ENCODE measurements at places on chromosomes 16 and 17.

GRCh38 chr16:30488764-30489605 is 16.4 kb downstream of the ITGAL start:
- DNase-seq, result no peak

- no peak for DNase-seq
Measured at GRCh38 chr17:76481071-76481655, 13.8 kb downstream of the AANAT start.

GRCh38 chr16:65118871-65119270 is 3.0 kb downstream of the CDH11 start:
- no peak for DNase-seq

DNA sequence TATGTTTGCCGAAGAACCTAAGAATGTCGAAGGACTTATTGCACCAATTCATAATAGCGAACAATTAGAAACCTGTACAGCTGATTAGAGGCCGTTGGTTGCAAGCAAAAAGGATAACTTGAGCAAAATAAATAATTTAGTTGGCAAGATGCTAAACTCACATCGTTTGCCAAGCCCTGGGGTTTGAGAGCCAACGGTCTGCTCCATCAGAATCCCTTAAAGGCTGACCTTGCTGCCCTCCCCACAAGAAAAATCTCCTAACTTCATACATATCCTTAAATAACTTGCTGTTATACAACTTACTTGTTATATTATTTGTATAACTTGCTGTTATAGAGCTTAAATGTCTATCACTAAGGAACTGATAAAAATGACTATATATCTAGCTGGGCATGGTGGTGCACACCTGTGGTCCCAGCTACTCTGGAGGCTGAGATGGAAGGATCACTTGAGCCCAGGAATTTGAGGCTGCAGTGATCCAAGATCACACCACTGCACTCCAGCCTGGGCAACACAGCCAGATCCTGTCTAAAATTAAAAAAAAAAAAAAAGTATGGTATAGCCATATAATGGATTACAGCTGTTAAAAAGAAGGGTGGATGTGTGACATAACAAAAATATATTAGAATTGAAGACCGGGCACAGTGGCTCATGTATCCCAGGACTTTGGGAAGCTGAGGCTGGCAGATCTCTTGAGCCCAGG is 1.9 kb upstream of the TRIM37 start:
- DNase-seq, result no peak

GRCh38 chr17:56912105-56912999 is 1.5 kb downstream of the TRIM25 start:
- DNase-seq, result no peak

DNA sequence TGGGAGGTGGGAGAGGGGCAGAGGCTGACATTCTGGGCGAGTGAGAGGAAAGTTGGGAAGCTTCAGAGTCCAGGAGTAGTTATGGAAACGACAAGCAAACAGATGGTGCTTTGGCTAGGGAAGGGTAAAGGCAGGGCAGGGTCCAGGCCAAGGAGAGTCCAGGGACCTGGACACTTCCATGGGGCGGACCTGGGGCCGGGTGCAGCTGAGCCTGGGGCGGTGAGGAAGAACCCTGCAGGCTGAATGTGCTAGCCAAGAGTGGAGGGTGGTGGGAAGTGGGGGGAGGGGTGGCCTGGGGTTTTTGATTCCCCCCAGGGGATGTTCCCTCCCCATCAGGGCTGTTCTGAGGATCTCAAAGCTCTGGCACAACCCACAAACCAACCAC is 2.6 kb downstream of the PPP1R9B start:
- DNase-seq, result no peak

DNA sequence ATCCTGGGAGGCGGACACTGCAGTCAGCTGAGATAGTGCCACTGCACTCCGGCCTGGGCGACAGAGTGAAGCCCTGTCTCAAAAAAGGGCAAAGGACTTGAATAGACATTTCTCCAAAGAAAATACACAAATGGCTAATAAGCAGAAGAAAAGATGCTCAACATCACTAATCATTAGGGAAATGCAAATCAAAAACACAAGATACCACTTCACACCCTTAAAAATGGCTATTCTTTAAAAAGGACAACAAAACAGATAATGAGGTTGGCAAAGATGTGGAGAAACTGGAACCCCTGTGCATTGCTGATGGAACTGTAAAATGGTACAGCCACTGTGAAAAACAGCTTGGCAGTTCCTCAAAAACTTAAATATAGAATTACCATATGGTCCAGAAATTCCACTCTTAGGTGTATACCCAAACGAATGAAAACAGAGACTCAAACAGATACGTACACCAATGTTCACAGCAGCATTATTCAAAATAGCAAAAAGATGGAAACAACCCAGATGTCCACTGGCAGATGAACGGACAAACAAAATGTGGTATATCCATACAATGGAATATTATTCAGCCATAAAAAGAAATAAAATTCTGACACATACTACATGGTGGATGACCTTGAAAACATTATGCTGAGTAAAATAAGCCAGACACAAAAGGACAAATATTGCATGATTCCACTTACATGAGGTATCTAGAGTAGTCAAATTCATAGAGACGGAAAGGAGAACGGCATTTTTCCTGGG is 35.5 kb downstream of the BRIP1 start:
- no peak for DNase-seq

- DNase-seq, result no peak
Measured at GRCh38 chr17:17525311-17525710, 29.1 kb upstream of the RASD1 start.

- no peak for DNase-seq
Measured at GRCh38 chr17:28142305-28142704, 99.8 kb downstream of the NLK start.

DNA sequence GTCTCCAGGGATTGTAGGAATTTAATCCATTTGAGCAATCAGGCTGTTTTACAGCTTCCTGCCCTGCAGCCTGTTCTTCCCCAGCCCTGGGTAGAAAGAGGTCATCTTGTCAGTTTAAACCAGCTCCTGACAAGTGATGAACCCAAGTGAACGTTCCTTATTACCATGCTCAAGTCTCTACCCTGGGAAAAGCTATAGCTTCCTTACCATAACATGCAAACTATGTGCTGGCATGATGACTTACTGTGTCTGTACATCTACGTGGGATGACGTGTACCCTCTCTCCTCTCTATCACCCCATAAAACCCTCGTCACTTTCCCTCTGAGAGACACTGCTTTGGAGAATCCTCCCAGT is 452.2 kb downstream of the XYLT1 start:
- no peak for DNase-seq

DNA sequence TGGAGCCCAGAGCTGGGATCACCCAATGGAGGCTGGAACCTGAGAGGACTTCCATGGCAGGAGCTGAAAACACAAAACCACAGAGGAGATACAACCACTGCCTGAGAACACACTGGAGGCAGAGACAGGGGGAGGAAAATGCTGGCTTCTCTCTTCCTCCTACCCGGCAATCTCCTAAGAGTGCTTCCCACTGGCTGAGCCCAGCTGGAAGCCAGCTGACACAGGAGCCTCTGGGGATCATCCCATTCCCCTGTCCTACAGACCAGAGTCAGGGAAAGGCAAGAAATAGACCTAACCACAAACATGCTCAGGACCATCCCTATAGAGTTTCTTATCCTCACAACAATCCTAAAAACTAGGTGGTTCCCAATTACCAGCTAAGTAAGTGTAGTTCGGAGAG is 112.4 kb upstream of the CDH5 start:
- DNase-seq, result no peak

DNA sequence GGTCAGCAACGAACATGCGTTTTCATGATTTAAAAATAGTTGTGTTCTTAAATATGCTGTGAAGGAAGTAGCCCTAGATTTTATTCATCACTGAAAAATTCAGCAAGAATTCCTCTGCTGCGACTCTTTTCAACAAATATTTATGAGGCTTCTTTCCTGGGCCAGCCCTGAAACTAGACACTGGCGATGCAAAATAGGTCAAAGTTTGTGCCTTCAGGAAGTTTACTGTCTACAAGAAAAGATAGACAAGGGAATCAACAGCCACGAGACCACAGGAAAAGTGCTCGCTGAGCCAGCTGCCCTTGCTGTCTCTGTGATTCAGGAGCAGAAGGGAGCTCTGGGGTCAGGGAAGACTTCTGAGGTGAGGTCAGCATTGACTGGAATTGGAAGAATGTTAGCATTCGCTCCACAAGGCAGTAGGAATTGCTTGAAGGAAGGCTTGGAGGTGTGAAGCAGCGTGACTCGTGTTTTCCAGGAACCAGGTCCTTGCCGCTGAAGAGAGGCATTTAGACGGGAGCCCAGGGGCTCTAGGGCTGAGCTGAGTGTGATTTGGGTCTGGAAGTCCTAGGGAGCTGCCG is 1.9 kb upstream of the RPL26 start:
- DNase-seq, result no peak

GRCh38 chr16:55271945-55272513 is 52.0 kb upstream of the IRX6 start:
- no peak for DNase-seq

GRCh38 chr16:2275476-2276367 is 7.8 kb upstream of the RNPS1 start:
- DNase-seq, result no peak

GRCh38 chr16:87789437-87790291 is 23.9 kb upstream of the KLHDC4 start:
- no peak for DNase-seq

DNA sequence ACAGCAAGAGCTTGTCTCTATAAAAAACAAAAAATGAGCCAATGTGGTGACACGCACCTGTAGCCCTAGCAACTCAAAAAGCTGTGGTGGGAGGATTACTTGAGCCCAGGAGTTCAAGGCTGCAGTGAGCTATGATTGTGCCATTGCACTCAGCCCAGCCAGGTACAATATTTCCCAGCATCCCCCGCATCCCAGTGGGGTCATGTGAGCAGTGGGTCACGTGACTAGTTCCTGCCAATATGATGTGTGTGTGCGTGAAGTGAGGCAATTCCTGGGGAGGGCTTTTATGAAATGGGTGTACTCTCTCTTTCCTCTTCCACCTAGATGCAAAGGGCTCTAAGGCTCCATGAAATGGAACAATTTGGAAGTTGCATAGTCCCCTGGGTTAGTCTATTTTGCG is 81.3 kb downstream of the GSG1L start:
- DNase-seq, result no peak

DNA sequence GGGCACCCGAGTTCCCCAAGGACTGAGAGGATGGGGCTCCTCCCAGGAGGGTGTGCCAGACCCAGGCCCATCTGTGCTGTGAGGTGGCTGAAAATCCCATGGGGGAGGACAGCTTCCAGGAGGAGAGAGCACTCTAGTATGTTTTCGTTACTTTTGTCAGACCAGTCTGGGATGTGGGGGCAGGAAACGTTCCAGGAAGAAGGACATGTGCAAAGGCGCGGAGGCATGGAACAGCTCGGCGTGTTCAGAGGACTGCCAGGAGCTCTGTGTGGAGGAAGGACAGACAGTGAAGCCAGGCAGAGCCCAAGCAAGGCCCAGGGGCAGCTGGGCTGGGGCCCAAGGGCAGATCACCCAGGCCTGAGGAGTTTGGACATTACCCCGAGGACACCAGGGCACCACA is 7.0 kb downstream of the CA4 start:
- no peak for DNase-seq

DNA sequence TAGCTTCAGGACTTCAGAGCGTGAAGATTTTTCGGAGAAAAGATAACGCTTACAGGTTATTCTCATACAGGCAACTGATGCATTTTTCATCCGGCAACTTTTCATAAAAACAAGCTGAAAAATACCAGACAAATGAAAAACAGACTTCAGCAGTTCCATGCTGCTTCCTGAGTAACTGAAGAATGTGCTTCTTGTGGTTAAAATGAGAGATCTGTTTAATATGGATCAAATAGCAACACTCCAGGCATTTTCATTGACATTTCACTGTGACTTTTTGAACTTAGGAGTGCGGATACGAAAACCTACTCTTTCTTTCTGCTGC is 705 bp upstream of the PITPNC1 start:
- DNase-seq, result no peak

GRCh38 chr16:2236337-2237101 is at the start of gene DNASE1L2:
Gene DNASE1L2, plus strand, starts transcription at chr16:2236444. Its CDS starts 373 bp downstream, at chr16:2236817.
- no peak for DNase-seq

- no peak for DNase-seq
Measured at GRCh38 chr16:71626018-71626857, at the start of gene MARVELD3. Gene MARVELD3, plus strand, starts transcription at chr16:71626184. Its CDS starts 46 bp downstream, at chr16:71626230.

DNA sequence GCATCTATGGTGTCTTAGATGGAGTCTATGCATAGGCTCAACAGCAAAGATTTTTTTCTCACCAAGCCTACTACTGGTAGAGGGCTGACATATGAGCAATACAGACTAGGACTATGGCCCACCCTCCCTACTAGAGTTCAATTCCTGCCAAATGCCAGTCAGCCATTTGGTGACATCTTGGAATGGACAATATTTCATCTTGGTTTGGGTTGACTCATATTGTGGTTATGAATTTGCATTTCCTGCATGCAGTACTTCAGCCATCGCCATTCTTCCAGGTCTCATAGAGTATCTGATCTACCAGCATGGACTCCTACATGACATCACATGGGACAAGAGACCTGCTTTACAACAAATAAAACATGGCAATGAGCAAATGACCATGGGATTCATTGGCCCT is 778.1 kb upstream of the SOX9 start:
- no peak for DNase-seq

GRCh38 chr16:30381291-30382041 is 895 bp downstream of the SEPTIN1 start:
- no peak for DNase-seq

- DNase-seq, result no peak
Measured at GRCh38 chr17:80270836-80271235, 10.2 kb downstream of the RNF213 start.

- DNase-seq, result no peak
Measured at GRCh38 chr16:31351942-31352325, 3.0 kb upstream of the ITGAX start.

GRCh38 chr16:14155572-14156190 is 84.6 kb downstream of the MRTFB start:
- no peak for DNase-seq

GRCh38 chr17:41308251-41308917 is 725 bp downstream of the KRTAP16-1 start:
- no peak for DNase-seq

- DNase-seq, result peak; percentile 21
Measured at GRCh38 chr17:64130559-64131001, 636 bp upstream of the ERN1 start.

- DNase-seq, result no peak
Measured at GRCh38 chr17:40017422-40018080, 2.3 kb downstream of the CSF3 start.

- DNase-seq, result no peak
Measured at GRCh38 chr17:16474012-16474725, 17.8 kb downstream of the LRRC75A start.

- no peak for DNase-seq
Measured at GRCh38 chr17:63430223-63430622, 15.9 kb downstream of the CYB561 start.

DNA sequence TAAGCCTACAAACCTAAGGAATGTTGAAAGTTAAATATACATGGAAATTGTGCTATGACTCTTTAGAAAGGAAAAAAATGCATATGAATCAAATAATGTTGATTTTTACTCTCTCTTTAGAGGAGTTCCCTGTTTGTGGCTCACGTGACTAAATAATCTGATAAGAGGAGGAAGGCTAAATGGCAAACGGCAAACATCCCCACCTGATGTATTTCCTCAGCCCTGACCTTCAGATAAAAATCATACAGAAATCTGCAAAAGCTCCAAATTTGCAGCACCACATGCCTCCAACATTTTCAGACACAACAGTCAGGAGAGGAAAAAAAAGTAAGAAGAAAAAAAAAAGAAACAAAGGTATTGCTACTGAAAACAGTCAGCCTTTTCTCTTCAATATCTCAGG is 423.0 kb upstream of the PSMD7 start:
- DNase-seq, result no peak
